ENCODE measurements at places on chromosomes 5 and 9.

GRCh38 chr5:99315413-99316183 is 386.8 kb upstream of the CHD1 start:
- no peak for DNase-seq

DNA sequence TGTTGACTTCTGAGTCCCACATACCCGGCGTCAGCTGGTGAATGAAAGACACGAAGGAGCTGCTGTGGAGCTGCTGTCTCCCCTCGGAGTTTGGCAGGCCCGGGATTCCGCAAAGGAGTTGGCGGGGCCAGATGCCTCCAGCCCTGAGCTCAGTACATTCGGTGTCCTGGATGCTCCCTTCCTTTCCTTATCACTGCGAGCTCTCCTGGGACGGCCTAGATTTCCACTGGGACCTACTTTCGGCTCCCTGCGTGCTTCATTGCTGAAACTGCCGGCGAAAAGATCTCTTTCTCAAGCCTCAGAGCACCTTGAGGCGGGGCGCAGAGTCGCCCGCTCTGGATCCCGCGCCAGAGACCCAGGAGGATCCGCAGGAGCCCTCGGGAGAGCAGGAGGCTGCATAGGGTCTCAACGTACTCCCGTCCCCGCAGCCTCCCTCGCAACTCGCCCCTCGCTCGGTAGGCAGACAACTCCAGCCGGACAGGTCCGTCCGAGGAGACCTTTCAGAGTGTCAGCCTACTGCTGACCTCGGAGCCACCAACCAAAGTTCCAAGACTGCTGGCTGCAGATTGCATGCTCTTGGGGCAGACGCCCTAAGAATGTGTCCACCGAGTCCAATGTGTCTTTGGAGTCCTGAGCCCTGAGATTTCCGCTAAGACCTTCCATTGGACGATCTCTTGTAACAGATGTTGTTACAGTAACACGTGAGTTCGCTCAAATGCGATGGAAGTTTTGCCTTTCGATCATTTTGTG is 6.1 kb downstream of the ANXA2R start:
- DNase-seq, result no peak

DNA sequence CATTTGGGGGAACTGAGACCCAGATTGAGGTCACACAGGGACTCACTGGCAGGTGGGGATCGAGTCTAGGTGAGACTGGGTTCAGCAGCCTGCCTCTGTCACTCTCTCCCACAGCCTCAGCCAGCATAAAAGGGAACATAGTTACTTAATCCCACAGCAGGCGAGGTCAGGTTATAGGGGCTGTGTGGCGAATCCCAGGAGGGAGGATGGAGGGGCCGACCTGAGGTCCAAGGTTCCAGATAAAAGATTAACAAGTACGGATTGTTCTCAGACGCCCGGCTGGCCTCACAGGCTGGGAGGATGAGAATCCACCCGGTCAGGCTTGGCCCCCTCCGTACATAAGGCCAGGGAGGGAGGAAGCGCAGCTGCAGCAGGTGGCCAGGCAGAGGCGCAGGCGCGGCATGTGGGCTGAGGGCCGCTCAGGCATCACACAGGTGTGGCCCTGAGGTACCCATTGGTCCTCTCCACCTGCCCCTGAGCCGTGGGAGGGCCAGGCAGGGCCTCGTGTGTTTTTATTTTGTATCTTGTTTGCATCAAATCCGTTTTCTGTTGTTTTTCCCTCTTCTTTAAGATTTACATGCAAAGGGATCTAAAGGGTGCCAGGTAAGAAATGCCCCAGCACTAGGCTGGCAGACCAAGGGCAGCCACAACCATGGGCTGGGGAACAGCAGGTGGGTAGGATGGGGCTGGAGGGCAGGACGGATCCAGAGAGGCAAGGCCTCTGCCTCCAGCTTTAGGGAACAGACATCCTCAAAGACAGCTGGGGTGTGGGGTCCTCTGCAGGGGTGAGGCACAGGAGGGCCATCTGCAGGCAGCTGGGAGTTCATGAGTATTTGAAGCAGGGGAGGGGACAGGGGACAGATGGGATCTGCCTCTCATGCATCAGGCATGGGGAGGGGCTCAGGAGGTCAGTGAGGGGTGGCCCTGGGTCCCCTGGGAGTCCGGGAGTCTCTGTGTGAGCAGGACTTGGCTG is 3.6 kb downstream of the SUSD3 start:
- no peak for DNase-seq

DNA sequence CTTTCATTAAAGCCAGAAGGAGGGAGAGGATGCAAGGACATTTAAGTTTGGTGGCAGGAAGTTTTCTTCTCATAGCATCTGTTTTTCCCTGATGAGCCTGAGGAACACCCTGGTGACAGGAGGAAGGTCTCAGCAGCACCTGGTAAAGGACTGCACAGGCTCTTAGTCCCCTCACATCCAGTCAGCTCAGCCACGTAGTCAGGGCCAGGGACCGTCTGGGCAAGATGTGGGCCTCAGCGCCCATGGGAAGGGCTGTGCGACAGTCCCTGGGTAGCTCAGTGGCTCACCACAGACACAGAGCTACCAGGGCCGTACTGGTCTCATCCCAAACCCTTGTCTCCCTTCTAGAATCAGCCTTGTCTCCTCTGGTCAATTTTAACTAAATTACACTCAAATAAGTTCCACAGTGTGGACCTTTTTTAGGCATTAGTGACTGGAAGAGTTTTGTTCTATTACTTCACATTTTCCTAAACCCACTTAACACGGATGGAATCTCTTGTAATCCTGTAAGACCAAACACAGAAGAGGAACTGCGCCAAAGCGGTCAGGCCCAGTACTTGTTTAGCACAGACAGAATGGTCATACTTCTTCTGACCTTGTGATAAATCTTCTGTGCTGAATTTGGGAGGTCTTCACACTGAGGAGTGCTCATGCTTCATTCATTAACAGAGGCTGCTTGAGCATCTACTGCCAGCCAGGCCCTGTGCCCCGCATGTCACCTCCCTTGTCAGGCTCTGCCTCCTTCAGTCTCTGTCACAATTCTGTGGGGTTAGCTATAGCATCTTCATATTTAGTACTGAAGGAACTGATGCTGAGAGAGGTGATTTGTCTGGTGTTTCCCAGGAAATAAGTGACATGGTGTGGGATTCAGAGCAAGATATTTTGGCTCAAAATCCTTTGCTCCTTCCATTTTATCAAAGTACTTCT is 91.4 kb downstream of the ANGPTL2 start:
- no peak for DNase-seq

GRCh38 chr9:21579247-21579671 is 97.1 kb upstream of the IFNE start:
- no peak for DNase-seq

GRCh38 chr9:117224695-117225094 is 190.2 kb downstream of the ASTN2 start:
- DNase-seq, result no peak

DNA sequence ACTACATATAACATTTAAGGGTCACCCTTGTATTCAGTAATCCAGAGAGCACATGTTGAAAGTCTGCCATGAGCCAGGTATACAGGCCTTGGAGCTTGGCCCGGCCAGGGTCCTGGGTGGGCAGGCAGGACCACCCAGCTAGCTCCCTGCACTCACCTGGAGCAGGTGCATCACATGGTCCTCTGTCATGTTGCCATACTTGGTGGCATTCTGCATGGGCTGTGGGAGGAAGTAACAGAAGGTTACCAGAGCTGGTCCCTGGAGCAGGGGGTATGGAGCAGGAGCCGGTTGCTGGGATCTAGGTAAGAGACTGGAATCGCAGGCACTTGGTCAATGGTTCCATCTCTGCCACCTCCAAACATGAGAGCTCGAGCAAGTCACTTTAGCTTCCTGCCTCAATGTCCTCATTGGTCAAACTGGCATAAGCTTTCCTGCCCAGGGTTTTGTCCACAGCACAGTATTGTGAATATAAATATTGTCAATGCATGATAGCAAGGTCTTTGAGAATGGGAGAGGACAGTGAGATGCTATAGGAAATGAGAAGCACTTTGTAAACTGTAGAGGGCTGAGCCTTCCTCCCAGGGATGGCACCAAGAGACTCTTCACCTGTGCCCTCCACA is 6.5 kb downstream of the CD74 start:
- DNase-seq, result no peak

GRCh38 chr9:120259100-120259499 is 320.9 kb downstream of the CDK5RAP2 start:
- no peak for DNase-seq

DNA sequence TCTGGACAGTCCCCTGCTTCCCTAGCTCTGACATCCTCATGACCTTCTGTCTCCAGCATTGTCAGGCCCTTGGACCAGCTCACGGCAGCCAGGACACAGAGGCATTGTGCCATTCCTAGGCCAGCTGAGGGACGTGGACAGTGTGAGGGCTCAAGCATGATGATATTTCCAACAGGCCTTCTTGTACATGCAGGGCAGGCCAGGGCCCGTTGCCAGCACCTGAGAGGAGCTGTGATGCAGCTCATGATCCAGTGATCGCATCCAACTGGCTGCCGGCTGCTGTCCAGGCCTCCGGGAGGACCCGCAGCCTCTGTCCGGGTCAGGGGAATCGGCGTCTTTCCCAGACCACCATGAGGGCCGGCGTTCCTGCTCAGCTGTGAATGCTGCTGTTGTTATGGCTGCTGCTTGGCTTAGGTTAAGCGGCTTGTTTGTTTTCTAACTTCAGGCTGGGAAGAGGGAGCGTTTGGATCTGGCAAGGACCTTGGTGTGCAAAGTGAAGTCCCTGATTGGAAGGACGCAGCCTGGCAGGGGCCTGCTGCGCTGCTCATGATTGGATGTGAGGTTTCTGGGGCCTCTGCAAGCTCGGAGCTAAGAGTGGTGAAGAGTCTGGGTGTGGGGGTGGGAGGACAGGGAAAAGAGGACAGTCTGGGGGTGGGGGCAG is 53.8 kb downstream of the PDZD2 start:
- DNase-seq, result no peak

DNA sequence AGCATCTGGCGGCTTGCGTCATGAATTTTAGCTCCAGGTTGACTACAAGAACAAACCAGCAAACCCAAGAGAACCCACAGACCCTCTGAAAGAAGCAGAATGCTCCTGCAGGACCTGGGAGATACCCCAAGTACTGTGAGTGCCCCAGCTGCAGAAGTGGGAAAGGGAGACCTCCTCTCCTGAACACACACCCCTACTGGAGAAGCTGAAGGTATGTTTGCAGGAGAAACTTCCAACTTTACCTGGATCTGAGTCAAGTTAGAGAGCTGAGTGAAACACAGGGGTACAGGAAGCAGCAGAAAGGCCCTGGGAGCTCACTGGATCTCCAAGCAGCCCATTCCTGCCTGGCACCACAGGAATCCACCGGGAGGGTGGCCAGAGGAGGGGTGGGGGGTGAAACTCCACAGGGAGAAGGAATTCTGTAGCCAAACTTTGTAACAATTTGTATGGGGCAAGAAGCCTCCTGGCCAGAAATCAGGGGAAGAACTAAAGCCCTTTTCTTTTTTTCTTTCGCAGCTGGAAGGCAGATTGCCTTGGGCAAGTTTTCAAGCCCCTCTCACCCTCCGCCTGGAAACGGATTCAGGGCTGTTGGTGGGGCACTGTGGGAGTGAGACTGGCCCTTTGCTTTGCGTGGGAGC is 576.2 kb downstream of the BNC2 start:
- DNase-seq, result peak; percentile 61

DNA sequence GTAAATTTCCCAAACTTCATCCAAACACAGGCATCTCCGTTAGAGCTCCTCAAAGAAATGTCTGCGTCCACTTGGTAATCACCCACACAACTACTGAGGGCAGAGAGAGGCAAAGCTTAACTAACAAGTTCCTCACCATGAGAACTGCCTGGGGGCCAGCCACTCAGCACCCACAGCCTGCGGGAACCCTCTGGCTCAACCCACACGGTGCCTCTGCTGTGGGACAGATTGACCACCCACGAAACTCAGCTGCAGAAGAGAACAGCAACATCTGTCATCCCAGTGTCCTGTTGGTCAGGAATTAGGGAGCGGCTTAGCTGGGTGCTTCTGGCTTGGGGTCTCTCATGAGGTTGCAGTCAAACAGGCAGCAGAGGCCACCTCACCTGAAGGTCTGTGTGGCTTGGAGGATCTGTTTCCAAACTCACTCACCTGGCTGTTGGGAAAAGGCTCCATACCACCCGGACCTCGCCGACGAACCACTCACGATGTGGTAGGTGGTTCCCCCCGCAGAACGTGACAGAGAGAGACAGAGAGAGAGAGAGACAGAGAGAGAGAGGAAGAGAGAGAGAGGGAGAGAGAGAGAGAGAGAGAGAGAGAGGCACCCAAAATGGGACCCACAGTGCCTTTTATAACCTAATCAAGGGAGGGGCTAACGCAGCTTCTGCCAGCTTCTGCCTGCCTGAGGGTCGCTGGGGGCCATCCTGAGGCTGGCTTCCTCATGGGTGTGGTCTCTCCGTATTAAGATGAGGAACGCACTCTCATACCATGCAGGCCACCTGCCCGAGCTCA is 103.5 kb downstream of the OLFM1 start:
- DNase-seq, result no peak

DNA sequence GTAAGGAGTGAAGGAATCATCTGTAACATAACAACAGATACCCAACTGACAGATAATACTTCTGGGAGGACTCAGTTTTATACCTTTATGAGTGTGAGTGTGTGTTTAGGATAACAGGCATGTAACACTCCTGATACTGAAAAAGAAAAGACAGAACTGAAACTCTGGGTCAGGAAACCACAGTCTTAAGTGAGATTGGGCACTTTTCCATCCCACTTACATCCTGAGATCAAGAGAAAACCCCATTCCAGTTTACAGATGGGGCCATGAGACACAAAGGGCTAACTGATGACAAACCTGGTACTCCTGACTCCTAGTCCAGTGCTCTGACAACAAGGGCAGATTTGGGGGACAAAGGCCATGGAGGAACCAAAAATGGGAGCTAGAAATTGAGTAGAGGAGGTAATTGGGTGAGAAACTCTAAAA is 18.0 kb downstream of the IL5 start:
- no peak for DNase-seq

GRCh38 chr5:151023651-151024050 is 3.3 kb downstream of the GPX3 start:
- no peak for DNase-seq

- no peak for DNase-seq
These were observed 73.5 kb downstream of the CYFIP2 start for GRCh38 chr5:157339409-157339808.

- DNase-seq, result peak; percentile 72
These were observed 608 bp downstream of the ENTR1 start for GRCh38 chr9:136409557-136410455.

DNA sequence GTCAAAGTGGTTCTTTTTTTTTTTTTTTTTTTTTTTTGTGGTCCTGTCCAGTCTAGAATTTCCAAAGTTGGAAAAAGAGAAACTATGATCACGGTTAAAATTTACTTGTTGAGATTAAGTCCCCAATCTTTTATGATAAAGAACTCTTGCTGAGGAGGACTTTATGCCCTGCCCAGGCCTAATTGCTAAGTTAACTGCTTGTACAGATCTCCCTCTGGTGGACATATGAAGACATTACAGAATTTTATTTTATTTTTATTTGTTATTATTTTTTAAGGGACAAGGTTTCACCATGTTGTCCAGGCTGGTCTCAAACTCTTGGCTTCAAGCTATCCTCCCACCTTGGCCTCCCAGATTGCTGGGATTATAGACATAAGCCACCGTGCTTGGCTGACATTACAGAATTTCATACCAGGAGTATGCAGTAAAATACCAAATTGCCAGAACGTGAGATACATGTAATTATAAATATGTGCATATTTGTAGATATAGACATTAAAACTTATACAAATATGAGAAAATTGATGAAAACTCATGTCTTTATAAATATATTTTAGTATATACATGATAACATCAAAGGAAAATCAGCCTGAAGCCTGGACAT is 91.2 kb downstream of the RFK start:
- DNase-seq, result peak; percentile 70

GRCh38 chr5:116404016-116404415 is 170.6 kb downstream of the SEMA6A start:
- DNase-seq, result no peak

GRCh38 chr5:1781726-1782384 is 17.8 kb downstream of the MRPL36 start:
- DNase-seq, result no peak

GRCh38 chr9:117247266-117247665 is 167.6 kb downstream of the ASTN2 start:
- peak; percentile 6 for DNase-seq
